Mucosa of descending colon (tissue), 3 donors: ENCODE measurements at places on chromosomes 12 and 14. TPM values are rescaled to one million over a fixed set of nuclear protein-coding genes. Genes with fewer than 3 reads are reported as not detected.
A peak's percentile ranks its signal among the peaks of the same experiment; 100 is the strongest.

DNA sequence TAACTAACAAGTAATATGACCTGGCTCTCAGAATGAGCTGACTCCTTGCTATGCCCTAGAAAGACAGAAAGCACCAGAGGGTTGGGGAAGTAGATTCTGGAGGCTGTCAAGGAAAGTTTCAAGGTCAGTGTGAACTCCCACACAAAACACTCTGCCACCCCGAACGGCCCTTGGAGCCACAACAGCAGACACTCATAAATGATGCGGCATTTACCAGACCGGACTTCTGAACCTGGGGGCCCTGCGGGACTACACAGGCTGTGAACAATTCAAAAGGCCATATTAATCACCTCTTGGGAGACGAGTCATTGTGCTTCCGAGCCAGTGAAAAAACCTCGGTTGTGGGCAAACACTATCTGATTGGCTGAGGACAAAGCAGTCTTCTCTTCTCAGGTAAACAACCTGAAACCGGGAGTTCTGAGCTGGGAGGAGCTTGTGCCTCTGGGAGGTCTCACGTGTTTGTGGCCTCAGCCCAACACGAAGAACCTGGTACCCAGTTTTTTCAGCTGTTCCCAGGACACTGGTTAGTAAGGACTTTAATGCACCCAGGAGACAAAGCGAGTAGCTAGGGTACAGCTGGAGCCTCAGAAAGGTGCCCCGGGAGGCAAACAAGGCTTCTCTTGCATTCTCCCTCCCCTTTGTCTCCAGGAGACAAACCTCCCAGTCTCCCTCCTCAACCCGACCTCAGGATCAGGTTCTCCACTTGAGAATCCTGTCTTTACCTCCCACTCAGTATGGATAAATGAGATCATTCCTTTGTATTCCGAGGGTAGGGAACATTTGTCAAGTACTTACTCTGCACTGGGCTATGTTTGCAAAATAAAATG, 35.3 kb downstream of the VWF start:
- DNase-seq: no peak

- no peak for DNase-seq
Observed at GRCh38 chr12:6187948-6188793, 12.0 kb upstream of the CD9 start.

GRCh38 chr14:95097385-95097784, 59.9 kb downstream of the DICER1 start:
- DNase-seq: no peak

REM2 gene
- 0.66 TPM for total RNA-seq

GRCh38 chr12:118397708-118398440, 21.5 kb downstream of the SUDS3 start:
- no peak for DNase-seq

DNA sequence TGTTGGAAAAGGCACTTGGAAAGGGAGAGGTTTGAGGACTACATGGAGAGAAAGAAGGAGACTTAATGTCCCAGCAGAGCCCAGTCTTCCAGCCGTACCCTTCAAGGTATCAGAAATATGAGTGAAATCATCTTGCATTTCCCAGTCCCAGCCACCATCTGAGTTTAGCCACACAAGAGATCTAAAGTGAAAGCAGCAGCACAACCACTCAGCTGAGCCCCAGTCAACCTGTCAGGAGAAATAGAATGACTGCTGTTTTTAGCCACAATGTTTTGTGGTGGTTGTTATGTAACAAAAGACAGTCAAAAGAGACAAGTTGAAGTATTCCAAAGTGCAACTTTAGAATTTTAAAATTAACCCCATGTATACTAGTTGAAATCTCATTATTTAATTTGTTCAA, 28.0 kb downstream of the DERA start:
- no peak for DNase-seq

DNA sequence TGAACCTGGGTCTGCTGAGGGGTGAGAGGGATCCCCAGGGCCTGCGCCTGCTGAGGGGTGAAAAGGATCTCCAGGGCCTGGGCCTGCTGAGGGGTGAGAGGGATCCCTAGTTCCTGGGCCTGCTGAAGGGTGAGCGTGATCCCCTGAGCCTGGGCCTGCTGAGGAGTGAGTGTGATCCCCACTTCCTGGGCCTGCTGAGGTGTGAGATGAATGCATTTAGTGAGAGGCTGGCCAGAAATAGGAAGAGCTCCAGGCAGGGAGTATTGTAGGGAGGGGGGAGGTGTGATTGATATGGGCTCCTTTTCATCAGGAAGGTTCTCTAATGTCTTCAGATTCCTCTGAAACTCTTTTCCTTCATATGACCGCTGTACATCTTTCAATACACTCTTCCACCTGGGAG, 43.0 kb downstream of the FAM186A start:
- DNase-seq: no peak

MRPS35 gene
- 50.2 TPM for total RNA-seq

DNA sequence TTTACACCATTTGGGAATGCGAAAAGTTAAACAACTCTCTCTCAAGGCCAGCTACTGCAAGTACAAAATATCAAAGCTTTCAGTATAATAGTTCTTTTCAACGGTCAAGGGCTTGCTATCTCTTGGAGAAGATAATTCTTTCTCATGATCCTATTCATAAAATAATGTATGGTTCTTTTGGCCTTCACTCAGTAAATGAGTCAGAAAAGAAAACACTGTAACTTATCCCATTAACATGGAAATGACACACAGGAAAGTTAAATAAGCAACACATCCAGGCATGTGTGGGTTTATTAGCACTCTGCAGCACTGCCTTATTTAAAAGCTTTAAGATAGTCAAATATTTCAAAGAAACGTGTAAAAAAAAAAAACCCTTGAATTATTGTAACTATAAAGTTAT, 36.9 kb downstream of the ZFC3H1 start:
- no peak for DNase-seq

GRCh38 chr14:65277580-65278270, 134.8 kb upstream of the FUT8 start:
- DNase-seq: no peak

DNA sequence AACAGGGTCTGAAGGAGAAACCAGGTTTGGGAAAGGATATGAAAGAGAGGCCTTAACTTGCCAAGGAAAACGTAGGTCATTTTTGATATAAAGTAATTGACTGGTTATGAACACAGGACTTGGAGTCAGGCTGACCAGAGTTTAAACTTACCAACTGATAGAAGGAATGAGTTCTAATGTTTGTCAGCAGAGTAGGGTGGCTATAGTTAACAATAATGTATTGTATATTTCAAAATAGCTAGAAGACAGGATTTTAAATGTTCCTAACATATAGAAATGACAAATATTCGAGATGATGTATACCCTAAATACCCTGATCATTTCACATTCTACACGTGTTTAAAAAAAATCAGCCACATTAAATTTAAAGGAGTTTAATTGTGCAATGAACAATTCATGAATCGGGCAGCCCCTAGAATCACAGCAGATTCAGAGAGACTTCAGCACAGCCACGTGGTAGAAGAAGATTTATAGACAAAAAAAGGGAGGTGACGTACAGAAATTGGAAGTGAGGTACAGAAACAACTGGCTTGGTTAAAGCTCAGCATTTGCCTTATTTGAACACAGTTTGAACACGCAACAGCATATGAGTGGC, 52.5 kb upstream of the PLEKHG7 start:
- DNase-seq: no peak

CEBPE gene
- not detected for total RNA-seq

GRCh38 chr14:54350203-54350602, 46.6 kb upstream of the CDKN3 start:
- no peak for DNase-seq

HSPB8 gene
- total RNA-seq: 4.7 TPM

DPY19L2 gene
- total RNA-seq: 2.2 TPM

DNA sequence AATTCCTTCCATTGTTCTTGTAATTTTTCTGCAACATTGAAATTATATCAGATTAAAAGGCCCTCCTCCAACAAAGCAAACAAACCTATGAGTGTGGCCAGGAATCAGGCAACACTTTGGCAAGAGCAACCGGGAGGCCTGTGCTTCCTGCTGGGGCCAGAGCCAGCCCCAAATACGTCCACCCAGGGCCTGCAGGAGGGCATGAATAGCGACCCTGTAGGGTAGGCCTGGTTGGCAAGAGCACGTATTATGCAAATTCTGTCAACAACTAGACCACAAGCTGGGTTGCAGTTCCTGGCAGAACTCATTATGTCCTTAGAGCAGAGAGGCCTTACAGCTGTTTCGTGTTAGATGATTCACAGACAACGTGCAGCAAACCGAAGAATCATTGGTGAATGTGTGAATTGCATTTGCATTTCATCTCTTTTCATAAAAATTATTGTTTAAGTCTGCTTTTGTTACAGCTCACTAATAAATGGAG, 26.9 kb upstream of the LGALS3 start:
- DNase-seq: peak; percentile 71

HIP1R gene
- total RNA-seq: 37.8 TPM

ANG gene
- 50.1 TPM for total RNA-seq

SYCP3 gene
- 0.07 TPM for total RNA-seq

GRCh38 chr14:32233260-32233659, 30.2 kb upstream of the RNU6-8 start:
- no peak for DNase-seq

GRCh38 chr12:114512351-114512750, 106.4 kb upstream of the TBX5 start:
- DNase-seq: no peak

- DNase-seq: no peak
Observed at GRCh38 chr12:51970904-51971646, 19.6 kb downstream of the ACVR1B start.

DNA sequence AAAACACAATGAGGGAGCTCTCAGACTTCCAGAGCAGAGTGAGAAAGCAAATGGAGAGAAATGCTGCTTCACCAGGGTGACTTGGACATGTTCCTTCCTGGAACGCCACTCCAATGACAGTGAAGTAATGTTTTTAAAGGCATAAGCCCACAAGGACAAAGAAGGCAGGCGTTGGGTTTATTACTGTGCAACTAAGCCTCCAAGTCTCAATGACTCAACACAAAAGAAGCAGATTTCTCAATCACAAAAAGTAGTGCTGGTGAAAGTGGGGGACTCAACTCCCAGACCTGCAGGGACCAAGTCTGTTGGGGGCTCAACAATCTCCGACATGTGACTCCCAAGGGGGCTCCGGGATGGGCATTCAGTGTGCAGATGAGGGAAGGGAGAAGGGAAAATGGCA, 505.2 kb downstream of the BCL11B start:
- no peak for DNase-seq

FBLN5 gene
- 56.7 TPM for total RNA-seq

CCDC38 gene
- total RNA-seq: not detected
